ENCODE measurements at places on chromosomes 2 and 18. TPM values are rescaled to one million over a fixed set of nuclear protein-coding genes. Genes with fewer than 3 reads are reported as not detected.

Gene SCRN3
- 21.7 TPM for total RNA-seq

Gene RASGRP3
- total RNA-seq, result 4.1 TPM

Gene CRYBA2
- not detected for total RNA-seq

Gene NTSR2
- total RNA-seq, result not detected

Gene RAB6C
- total RNA-seq, result 1.9 TPM

Measured in umbilical cord (tissue), 2 donors.